NCI-H2171 treated with DMSO at 0.1 percent for 48 hours (cell line): ENCODE measurements at places on chromosomes 13 and 19.

DNA sequence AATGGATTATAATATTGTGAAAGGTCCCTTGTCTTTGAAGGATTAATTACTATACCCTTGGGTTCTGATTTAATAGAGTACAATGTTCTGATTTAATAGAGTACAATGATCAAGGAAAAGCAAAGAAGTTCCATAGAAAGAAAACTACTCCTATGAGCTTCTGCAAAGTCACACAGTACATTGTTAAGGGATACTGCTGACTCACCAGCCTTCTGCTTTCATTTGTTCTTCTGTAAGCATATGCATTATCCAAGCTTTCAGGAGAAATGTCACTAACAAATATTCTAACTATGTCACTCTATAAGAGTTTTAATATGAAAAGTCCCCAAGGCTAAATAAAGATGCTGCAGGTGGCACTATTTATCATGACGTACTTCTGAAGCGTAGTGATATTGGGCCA, 396.7 kb downstream of the RFC3 start:
- DNase-seq = no peak

- no peak for DNase-seq
Measured at GRCh38 chr19:47352095-47352494, 3.0 kb downstream of the DHX34 start.

DNA sequence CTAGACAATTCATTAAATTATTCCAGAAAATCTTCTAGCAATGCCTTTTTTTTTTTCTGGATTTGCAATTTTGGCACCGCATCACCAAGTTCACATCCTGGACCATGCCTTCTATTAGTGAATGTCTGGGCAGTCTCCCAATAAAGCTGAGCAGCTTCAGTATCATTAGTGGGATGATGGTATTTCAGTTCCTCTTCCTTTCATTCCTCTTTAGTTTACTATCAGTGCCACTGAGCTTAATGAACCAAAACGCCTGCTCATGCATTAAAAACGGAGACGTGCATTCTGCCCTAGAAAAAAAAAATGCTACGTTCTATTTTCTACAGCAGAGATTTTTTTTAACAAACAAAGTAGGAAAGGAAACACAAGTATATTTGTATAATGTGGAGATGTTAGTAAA, 343.0 kb downstream of the PCDH9 start:
- DNase-seq = peak; percentile 83

- DNase-seq = no peak
Measured at GRCh38 chr13:42378383-42378780, 106.4 kb downstream of the AKAP11 start.

DNA sequence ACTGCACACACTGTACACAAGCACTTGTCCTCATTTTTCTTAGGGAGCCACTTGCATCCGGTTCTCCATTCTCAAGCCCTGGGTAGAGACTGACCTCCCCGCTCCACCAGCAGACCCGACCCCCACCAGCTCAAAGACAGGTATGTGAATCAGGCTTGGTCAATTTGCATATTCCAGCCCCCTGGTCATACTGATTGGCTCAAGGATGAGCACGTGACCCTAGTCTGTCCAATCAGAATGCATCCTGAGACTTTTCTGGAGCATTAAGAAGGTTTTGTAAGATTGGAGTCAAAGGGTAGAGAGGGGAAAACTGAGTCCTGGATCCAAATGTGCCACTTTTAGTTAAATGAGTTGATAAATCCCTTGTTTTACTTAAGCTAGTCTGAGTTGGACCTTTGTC, 34.1 kb downstream of the NOTCH3 start:
- DNase-seq = no peak

DNA sequence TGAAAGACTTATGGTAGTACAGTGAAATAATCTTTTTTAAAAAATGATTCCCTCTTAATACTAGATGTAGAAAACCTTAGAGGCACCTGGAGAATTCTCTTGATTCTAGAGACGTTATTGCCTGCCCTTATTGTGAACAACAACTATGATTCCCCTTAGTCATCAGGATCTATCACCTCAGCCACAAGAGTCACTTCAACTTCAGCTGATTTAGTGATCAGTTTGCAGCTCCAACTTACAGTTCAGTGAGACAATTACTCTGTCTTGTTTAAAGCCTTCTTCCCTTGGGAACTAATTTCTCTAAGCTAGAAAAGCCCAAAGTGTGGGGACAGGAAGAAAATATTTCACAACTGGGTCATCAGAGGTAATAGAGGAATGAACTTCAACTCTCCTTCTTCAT, 254.3 kb upstream of the SLITRK1 start:
- no peak for DNase-seq

DNA sequence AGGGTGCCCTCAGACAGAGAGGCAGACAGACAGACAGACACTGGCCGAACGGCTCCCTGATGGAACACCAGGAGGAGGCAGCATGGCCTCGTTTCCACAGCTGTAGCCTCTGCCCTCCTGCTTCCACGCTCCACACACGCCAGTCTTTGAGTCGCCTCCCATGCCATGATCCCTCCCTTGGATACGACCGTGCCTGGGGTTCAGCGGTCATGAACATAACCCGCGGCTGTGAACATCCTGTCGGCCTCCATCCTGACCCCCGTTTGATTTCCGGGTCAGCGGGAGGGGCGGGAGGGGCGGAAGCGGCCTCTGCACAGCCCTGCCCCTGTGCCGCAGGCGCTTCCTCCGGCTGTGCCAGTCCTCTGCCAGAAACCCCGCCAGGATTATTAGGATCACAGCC, 23.4 kb downstream of the GP6 start:
- DNase-seq = no peak

- no peak for DNase-seq
Measured at GRCh38 chr19:53866865-53867224, 838 bp upstream of the MYADM start.

GRCh38 chr13:23289917-23290357, 109.2 kb downstream of the SGCG start:
- no peak for DNase-seq

DNA sequence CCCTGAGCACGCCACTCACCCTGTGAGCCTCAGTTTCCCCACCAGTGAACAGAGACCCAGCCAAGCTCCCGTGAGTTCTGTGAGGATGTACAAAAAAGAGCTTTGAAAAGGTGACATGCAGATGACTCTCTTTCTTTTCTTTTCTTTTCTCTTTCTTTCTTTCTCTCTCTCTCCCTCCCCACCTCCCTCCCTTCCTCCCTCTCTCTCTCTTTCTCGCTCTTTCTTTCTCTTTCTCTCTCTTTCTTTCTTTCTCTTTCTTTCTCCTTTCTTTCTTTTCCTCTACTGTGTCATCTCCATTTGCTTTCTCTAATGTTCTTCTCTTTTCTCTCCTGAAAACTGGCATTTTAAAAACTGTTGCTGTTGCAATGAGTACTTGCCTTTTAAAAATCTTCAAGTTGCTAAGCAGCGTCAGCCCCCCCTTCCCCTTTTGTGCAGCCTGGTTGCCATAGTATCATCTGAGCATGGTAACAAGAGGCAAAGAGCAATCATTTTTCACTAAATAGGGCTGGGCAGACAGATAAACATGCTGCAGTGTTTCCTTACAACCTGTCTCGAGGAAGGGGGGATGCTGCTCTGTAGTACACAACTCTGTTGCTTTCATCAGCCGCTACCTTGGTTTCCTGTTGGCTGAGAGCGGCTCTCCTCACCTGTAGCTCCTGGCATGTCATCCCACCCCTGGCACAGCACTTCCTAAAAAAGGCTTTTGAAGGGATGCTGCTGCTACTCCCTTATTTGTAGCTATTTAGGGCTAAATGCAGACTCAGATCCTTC, 108.7 kb upstream of the MBNL2 start:
- peak; percentile 52 for DNase-seq

GRCh38 chr13:51303063-51303552, 36.4 kb upstream of the SERPINE3 start:
- no peak for DNase-seq

- DNase-seq = no peak
Measured at GRCh38 chr13:30082391-30082790, 225.0 kb downstream of the KATNAL1 start.

DNA sequence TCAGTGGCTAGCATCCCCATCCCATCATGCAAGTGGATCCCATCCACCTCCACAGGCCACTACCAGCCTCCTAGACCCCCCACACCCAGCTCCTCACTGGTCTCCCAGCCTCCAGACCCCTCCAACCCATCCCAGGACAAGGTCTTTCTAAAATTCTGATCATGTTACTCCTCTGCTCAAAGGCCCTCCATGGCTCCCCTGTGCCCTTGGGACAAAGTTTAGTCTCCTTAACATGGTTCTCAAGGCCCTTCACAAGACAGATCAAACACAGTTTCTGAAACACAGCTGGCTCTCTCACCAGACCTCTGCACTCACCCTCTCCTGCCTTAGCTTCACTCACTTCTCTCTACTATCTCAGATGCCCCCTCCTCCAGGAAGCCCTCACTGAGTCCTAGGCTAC, 9.3 kb downstream of the CEACAM19 start:
- no peak for DNase-seq

DNA sequence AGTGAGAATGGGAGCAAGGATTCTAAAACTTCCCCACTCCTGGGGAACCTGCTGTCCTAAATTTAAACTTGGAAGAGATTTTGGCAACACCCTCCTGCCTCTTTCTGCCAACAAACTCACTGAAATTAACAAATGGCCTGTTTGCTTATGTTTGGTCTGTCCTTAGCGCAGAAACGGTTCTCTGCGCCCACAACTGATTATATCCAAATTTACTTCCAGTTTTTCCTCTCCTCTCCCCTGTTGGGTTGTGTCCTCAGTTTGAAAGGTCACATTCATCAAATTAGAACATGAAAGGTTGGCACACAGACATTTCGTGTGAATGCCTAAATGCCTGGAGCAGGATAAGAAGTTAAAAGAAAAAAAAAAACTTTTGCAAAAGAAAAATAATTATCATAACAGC, 56.4 kb upstream of the MRI1 start:
- DNase-seq = no peak

GRCh38 chr13:29587645-29588044, 7.8 kb downstream of the SLC7A1 start:
- DNase-seq = no peak

GRCh38 chr13:51839711-51840540, 5.1 kb downstream of the TMEM272 start:
- DNase-seq = no peak

DNA sequence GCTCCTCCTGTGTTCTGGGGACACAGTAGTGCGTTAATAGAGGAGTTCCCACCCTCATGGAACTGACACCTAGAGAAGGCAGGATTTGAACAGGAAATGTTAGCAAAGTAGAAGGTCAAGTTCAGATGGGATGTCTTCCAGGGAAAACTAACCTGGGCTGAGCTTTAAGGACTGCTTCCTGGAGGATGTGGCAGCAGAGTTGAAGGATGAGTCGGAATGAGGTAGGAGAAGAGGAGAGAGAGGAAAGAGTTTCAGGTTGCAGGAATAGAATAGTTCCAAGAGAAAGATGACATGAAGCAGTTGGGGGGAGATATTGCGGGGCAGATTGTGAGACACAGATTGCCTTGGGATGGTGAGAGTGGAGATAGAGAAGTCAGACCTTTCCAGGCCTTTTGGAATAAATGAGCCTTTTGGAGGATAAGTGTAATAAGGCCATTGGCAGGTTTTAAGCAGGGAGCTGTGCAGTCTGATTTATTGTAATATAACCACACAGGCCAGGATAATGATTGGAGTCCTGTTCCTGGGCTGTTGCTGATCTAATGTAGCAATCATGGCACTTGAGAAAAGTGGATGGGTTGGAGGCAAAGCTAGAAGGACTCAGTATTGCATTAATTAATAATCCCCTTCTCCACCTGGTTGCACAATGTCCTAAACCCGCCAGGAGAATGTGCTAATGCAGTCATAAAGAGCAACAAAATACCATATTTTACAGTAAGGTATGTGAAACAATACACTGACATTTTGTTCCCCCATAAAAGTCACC, 205.4 kb downstream of the SHISA2 start:
- DNase-seq = no peak

GRCh38 chr19:55116859-55117662, at the start of gene PPP1R12C:
TSS of gene PPP1R12C (minus strand) at chr19:55117637. CDS start at chr19:55117543, 94 bp downstream.
- DNase-seq = no peak

GRCh38 chr13:96751089-96751488, 243.2 kb downstream of the OXGR1 start:
- no peak for DNase-seq

- peak; percentile 73 for DNase-seq
Measured at GRCh38 chr13:103640606-103641005, 574.4 kb upstream of the SLC10A2 start.

- DNase-seq = no peak
Measured at GRCh38 chr19:15317392-15318071, 14.8 kb downstream of the BRD4 start.

- DNase-seq = no peak
Measured at GRCh38 chr13:40517486-40518480, 148.7 kb downstream of the FOXO1 start.

DNA sequence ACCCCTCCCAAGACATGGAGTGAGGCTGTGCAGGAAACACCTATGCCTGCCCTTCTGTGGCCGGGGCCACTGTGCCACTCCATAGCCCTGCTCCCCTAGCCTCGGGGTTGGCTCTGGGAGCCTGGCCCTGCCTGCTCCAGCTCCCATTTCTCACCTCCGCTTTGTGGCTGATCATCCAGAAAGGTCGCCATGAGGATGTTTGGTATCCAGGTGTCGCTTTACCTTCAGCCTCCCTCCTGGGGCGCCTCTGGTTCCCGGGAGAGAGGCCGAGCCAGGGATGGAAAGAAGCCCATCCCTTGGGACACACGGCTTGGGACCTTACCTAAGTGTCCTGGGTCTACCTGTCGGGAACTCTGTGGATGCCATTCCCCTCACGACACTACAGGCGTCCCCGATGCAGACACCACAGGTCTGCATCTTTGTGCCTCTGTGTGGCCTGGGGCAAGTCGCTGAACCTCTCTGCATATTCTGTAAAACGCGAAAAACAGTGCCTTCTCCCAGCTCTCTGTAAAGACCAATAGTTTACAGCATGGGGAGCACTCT, 3.4 kb upstream of the MCF2L start:
- no peak for DNase-seq

DNA sequence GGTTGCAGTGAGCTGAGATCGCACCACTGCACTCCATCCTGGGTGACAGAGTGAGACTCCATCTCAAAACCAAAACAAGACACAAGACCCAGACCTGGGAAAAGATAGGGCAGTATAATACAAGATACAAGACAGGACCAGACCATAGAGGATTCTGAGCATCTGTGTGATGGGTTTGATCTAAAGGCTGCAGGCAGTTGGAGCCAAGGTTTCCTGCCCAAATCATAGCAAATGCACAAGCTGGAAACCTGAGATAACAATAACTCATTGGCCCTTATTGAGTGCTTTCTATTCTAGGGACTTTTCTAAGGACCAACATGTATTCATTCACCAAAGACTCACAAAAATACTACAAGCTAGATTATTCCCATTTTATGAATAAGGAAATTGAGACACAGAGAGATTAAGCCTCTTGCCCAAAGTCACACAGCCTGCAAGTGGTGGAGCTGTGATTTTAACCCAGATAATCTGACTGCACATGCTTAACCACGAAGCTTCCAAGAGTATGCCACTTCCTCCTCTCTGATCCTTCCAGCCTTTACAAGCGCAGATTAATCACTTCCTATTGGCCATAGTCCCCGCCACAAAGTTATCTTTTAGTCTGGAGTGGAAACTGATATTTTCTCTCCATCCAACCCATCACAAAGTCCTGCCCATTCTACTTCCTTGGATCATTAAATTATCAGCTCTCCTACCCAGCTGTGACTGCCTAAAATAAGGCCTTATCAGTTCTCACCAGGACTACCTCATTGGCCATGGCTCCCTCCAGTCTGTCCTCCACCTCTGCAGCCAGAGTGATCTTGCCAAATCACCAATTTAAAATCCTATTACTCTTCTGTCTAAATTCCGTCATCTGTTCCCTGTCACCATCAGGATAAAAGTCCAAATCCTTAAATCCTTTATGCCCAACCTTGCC, 147.2 kb downstream of the FLT1 start:
- DNase-seq = no peak

GRCh38 chr13:42275506-42275905, 3.6 kb downstream of the AKAP11 start:
- DNase-seq = no peak

GRCh38 chr13:27321468-27322431, 51.1 kb downstream of the RASL11A start:
- no peak for DNase-seq
